ENCODE measurements at places on chromosomes 5 and 9. TPM values are rescaled to one million over a fixed set of nuclear protein-coding genes. Genes with fewer than 3 reads are reported as not detected.
A peak's percentile ranks its signal among the peaks of the same experiment; 100 is the strongest.

Gene PCDHGA2
- not detected for total RNA-seq

Gene PNPLA7
- 8.4 TPM for total RNA-seq

DNA sequence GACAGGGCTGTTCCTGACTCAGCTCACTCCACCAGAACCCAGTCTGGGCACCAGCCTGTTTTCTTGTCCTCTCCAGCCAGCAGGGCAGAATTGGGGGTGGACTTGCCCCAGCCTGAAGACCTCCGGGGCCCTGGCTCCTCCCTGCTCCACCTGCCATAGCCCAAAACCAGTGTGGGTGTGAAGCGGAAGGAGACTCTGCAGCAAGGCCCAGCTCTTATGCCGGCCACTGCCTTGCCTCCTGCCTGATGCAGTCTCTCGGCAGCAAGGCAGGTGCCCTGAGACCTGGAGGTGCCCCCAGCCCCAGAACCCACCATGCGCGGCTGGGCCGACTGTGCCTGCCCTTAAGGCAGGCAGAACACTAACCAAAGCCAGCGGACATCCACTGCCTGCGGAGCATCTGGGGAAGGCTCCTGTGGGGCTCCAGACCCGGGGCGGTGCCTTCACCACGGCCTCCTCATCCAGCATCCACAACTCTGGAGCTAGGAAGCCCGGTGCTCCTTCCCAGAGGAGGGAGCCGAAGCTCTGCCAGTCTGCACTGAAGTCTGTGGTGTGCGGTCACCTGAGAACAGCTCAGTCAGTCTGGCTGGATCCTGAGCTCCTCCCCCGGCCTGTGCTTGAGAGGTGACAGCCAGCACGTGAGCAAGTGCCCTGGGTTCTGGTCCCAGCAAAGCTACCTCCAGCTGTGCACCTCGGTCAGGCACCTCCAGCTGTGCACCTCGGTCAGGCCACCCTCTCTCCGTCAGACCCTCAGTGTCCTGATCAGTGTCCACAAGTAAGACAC is 116.7 kb downstream of the ADAMTS2 start:
- H3K4me1 ChIP-seq = no peaks in the 10 kb centered on the region
- no peaks in the 10 kb centered on the region for H3K27me3 ChIP-seq
- DNase-seq = no peak
- no peak overlapping the region for H3K27ac ChIP-seq
- no peaks in the 10 kb centered on the region for H3K36me3 ChIP-seq
- H3K4me3 ChIP-seq = no peak overlapping the region

DNA sequence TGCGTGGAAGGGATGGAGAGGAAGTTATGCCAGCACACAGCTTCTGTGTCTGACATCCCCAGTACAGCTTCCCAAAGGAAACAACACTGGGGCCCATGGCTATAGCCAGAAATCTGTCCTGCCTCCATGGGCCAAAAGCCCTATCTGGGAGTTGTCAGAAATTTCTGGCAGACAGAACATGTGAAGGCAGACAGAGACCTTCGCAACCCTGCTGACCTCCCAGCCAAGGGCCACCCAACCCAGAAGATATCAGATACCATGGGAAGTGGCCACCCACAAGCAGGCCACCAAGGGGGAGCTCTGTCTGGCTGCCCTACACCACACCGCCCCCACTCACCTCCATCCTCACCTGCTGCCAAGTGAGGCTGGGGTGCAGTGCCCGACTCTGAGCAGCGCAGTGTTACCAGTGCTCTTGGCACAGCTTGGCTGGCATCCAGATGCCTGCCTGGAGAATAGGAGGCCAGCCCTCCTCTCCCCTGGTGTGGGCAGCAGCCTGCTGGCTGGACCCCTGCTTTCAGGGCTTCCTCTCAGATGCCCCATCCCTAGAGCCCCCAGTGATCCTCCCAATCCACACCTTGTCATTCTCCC is 61.6 kb upstream of the NEURL1B start:
- no peak for DNase-seq
- H3K4me1 ChIP-seq = no peaks in the 10 kb centered on the region
- no peak overlapping the region for H3K27ac ChIP-seq
- no peak overlapping the region for H3K4me3 ChIP-seq

Gene ZNF608
- total RNA-seq = not detected

Gene CEL
- 0.16 TPM for total RNA-seq

- H3K36me3 ChIP-seq = no peaks in the 10 kb centered on the region
- DNase-seq = no peak
- no peak overlapping the region for H3K4me3 ChIP-seq
- no peak overlapping the region for H3K27ac ChIP-seq
- H3K27me3 ChIP-seq = no peaks in the 10 kb centered on the region
Observed at GRCh38 chr5:149175346-149176105, 34.2 kb downstream of the ABLIM3 start.

- peaks cover 5% of the 10 kb centered on the region for H3K4me1 ChIP-seq
- no peaks in the 10 kb centered on the region for H3K36me3 ChIP-seq
- no peak for DNase-seq
- no peaks in the 10 kb centered on the region for H3K27me3 ChIP-seq
Observed at GRCh38 chr5:119406551-119407110, 45.7 kb upstream of the HSD17B4 start.

GRCh38 chr5:109218818-109219217 is 191.0 kb downstream of the PJA2 start:
- DNase-seq = no peak
- no peak overlapping the region for H3K27ac ChIP-seq
- peaks cover 7% of the 10 kb centered on the region for H3K27me3 ChIP-seq

DNA sequence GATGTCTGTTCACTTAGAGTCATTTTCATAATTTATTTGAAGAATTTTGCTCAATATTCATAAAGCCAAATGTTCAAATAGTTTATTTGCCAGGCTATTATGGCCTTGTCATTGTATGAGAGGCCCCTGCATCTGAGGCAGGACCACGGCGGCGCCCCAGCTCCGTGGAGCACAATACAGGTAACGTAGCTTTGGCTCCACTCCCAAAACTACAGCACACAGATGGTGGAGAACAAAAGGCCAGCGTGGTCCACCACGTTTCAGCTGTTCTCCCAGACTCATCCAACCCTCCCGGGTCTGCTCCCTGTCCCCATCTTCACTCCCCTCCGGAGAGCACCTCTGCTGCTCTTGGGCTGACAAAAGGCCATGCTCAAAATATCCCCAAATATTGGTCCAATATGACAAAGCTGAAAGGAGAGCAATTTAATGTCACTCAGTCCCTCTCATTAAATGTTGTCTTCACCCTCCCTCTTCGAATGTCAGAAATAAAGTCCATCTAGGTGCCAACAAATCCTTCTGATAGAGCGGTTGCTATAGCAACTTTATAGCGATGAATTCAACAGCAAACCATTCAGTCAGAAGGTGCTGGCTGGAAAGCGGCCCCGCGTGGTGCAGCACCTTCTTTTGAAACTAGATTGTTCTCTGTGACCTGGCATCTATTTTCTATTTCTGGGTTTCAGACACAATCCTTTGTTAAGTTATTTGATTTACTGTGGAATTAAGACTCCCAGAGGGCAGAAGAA is 504.3 kb downstream of the ARHGEF28 start:
- no peaks in the 10 kb centered on the region for H3K4me1 ChIP-seq
- H3K27ac ChIP-seq = no peak overlapping the region

DNA sequence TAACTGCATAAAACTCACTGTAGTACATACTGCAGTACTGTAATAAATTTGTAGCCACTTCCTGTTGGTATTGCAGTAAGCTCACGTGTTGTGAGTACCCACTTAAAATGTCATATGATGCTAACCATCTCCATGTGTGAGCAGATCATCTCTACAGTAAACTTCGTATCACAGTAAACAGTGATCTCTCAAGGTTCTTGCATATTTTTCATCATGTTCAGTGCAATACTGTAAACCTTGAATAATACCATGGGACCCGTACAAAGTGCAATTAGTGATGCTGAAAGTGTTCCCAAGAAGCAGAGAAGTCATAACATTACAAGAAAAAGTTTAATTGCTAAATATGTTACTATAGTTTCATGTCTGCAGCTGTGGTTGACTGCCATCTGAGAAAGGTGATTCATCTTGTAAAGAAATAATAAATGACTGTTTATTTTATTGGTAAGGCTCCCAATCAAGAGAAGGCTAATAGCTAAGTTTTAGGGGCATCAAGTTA is 253.8 kb upstream of the POU5F2 start:
- H3K27ac ChIP-seq = no peak overlapping the region
- H3K4me1 ChIP-seq = no peaks in the 10 kb centered on the region
- no peak for DNase-seq
- H3K36me3 ChIP-seq = no peaks in the 10 kb centered on the region

- H3K4me3 ChIP-seq = no peak overlapping the region
- no peaks in the 10 kb centered on the region for H3K4me1 ChIP-seq
- no peaks in the 10 kb centered on the region for H3K36me3 ChIP-seq
- H3K27ac ChIP-seq = no peak overlapping the region
- no peaks in the 10 kb centered on the region for H3K27me3 ChIP-seq
- no peak for DNase-seq
Observed at GRCh38 chr9:4105183-4105582, 194.7 kb downstream of the GLIS3 start.

Gene CBY3
- 0.36 TPM for total RNA-seq

DNA sequence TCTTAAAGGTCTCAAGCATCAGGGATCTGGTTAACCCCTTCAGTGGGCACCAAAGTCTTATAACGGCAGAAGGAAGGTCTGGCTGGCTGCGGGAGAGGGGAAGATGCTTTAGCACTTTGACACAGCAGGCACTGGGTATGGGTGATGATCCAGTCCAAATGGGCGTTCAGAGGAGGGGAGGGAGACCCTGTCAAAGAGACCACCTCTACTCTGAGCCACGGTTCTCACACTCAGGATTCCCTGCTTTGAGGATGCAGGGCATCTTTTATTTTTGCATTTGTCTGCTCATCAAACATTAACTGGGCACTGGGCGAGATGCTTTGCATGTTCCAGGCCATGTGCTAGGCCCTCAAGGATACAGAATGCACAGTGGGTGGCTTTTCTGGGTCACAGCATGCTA is 204.0 kb downstream of the DAB2IP start:
- no peaks in the 10 kb centered on the region for H3K4me1 ChIP-seq
- DNase-seq = no peak
- H3K4me3 ChIP-seq = no peak overlapping the region
- no peaks in the 10 kb centered on the region for H3K36me3 ChIP-seq
- no peak overlapping the region for H3K27ac ChIP-seq

- H3K36me3 ChIP-seq = peaks cover 9% of the 10 kb centered on the region
- no peak overlapping the region for H3K27ac ChIP-seq
- peaks cover 57% of the 10 kb centered on the region for H3K4me1 ChIP-seq
- no peaks in the 10 kb centered on the region for H3K27me3 ChIP-seq
Observed at GRCh38 chr5:6715271-6715670, 2.0 kb downstream of the TENT4A start.

DNA sequence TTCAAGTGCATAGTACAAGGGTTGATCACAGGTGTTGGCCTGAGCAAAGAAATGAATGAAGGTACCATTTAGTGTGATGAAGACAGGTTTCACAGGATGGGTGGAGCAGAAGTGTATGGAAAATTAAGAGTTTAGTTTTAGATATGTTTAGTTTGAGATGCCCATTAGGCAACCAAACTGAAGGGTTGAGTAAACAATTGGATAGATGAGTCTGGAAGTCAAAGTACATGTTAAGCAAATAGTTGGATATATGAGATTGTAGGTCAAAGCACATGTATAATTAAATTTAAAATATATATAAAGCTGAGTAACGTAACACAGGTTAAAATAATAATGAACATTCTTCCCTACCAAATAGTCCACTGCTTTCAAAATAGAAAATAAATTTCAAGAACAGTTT is 237.1 kb upstream of the PCSK5 start:
- no peaks in the 10 kb centered on the region for H3K27me3 ChIP-seq
- H3K36me3 ChIP-seq = no peaks in the 10 kb centered on the region
- H3K4me3 ChIP-seq = no peak overlapping the region
- H3K4me1 ChIP-seq = no peaks in the 10 kb centered on the region

- H3K27me3 ChIP-seq = no peaks in the 10 kb centered on the region
- no peak for DNase-seq
- H3K27ac ChIP-seq = peak overlapping the region; percentile 89
- peak overlapping the region; percentile 91 for H3K4me3 ChIP-seq
- H3K4me1 ChIP-seq = peaks cover 33% of the 10 kb centered on the region
- H3K36me3 ChIP-seq = peaks cover 40% of the 10 kb centered on the region
Observed at GRCh38 chr9:99222416-99223270, 561 bp downstream of the SEC61B start.

Gene EPB41L4B
- total RNA-seq = not detected

- no peaks in the 10 kb centered on the region for H3K27me3 ChIP-seq
- H3K4me1 ChIP-seq = no peaks in the 10 kb centered on the region
- H3K4me3 ChIP-seq = no peak overlapping the region
- no peaks in the 10 kb centered on the region for H3K36me3 ChIP-seq
- DNase-seq = no peak
Observed at GRCh38 chr5:24497145-24497544, 147.6 kb downstream of the CDH10 start.

DNA sequence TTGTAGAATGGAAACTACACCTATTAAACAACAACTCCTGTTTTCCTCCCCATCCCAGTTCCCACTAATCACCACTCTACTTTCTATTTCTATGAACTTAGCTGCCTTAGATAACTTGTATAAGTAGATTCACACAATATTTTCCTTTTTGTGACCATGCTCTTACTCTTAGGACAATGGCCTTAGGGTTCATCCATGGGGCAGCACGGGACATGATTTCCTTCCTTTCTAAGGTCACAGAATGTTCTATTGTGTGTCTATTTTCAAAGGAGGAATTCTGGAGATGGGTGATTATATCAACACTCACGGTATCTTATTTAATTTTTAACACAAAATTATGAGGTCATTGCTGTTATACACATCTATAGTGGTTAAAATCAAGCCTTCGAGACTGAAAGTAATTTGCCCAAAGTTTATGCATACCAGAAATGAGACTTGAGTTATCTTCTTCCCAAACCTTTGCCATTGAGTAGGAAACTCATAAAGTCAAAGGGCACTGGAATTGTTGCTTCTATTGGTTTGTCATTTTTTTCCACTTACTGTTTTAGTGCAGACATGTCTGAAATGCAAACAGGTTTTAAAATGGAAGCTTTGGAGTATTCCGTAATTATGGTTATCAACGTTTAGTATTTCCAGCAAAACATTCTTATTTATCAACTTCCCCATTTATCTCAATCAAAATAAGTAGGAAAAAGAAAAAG is 23.6 kb downstream of the CTSL start:
- H3K27ac ChIP-seq = no peak overlapping the region
- H3K36me3 ChIP-seq = no peaks in the 10 kb centered on the region
- no peaks in the 10 kb centered on the region for H3K27me3 ChIP-seq
- no peaks in the 10 kb centered on the region for H3K4me1 ChIP-seq
- no peak for DNase-seq
- H3K4me3 ChIP-seq = no peak overlapping the region

DNA sequence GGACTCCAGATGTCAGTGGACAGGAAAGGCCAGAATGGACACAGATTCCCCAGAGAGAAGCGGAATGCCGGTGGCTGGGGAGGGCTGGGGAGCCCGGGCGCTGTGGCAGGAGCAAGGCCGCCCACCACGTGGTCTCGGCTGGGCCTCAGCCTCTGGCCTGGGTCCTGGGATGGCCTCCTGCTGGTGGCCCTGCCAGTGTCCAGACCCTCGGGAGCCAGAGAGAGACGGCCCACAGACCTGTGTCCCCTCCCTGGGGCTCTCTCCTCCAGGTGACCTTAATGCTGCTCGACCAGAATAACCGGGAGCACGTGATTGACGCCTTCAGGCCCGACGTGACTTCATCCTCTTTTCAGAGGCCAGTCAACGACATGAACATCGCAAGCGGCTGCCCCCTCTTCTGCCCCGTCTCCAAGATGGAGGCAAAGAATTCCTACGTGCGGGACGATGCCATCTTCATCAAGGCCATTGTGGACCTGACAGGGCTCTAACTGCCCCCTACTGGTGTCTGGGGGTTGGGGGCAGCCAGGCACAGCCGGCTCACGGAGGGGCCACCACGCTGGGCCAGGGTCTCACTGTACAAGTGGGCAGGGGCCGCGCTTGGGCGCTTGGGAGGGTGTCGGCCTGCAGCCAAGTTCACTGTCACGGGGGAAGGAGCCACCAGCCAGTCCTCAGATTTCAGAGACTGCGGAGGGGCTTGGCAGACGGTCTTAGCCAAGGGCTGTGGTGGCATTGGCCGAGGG is 19.0 kb downstream of the FBXW5 start:
- no peak for DNase-seq
- H3K4me3 ChIP-seq = no peak overlapping the region
- H3K36me3 ChIP-seq = peaks cover 41% of the 10 kb centered on the region
- H3K4me1 ChIP-seq = no peaks in the 10 kb centered on the region
- H3K27me3 ChIP-seq = no peaks in the 10 kb centered on the region
